ENCODE measurements at places on chromosomes 3 and 15.

DNA sequence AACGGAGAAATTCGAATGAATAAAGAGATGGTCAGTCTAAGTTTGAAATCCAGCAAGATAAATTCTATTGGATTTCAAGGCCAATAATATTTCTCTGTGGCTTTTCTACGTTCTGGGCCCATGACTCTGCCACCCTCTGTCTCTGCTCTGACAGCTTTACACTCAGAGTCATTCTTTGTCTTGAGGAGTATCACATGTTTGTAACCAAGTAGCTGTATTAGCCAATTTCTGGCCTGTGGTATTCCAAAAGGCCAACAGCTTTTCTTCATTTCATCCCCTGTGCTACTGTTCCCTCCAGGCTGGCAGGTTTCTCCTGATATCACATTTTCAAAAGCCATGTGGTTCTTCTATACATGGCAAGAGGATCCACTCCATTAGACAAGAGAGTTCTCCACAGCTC is 324.1 kb upstream of the CNTN4 start:
- DNase-seq, result no peak
- H3K27me3 ChIP-seq, result no peaks in the 10 kb centered on the region
- no peak overlapping the region for H3K27ac ChIP-seq
- no peak overlapping the region for H3K4me3 ChIP-seq

- H3K27me3 ChIP-seq, result peaks cover 6% of the 10 kb centered on the region
- peak overlapping the region; percentile 27 for H3K27ac ChIP-seq
- peaks cover 5% of the 10 kb centered on the region for H3K36me3 ChIP-seq
- no peak for DNase-seq
- H3K4me1 ChIP-seq, result peaks cover 35% of the 10 kb centered on the region
- no peak overlapping the region for H3K4me3 ChIP-seq
Observed at GRCh38 chr3:32814361-32814760, 3.4 kb upstream of the TRIM71 start.

GRCh38 chr3:102258666-102259227 is 176.1 kb upstream of the ZPLD1 start:
- no peak overlapping the region for H3K27ac ChIP-seq
- no peak overlapping the region for H3K4me3 ChIP-seq
- no peaks in the 10 kb centered on the region for H3K4me1 ChIP-seq
- DNase-seq, result no peak

DNA sequence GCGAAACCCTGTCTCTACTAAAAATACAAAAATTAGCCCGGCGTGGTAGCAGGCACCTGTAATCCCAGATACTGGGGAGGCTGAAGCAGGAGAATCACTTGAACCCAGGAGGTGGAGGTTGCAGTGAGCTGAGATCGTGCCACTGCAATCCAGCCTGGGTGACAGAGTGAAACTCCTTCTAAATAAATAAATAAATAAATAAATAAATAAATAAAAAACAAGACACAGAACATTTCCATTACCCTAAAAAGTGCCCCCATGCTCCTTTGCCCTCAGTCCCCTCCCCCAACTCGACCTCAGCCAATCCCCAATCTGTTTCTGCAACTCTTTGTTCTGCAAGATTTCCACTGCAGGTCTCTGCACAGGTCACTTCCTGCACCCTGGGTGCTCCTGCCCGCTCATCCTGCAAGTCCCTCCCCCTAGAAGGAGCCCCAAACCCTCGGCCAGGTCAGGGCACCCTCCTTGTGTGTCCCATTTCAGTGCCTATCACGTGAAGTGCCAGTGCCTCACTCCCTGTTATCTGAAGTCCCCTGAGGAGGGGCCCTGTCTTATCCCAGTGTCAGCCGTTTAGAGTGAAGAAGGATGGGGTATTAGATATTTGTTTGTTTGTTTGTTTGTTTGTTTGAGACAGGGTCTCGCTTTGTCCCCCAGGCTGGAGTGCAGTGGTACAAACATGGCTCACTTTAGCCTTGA is 1.1 kb downstream of the FAM240A start:
- H3K27me3 ChIP-seq, result no peaks in the 10 kb centered on the region
- no peak overlapping the region for H3K27ac ChIP-seq
- H3K4me3 ChIP-seq, result no peak overlapping the region
- peaks cover 7% of the 10 kb centered on the region for H3K4me1 ChIP-seq
- no peaks in the 10 kb centered on the region for H3K36me3 ChIP-seq
- DNase-seq, result no peak

GRCh38 chr15:63803106-63803886 is 30.5 kb downstream of the HERC1 start:
- H3K36me3 ChIP-seq, result no peaks in the 10 kb centered on the region
- no peak for DNase-seq
- H3K27ac ChIP-seq, result no peak overlapping the region

- H3K27ac ChIP-seq, result no peak overlapping the region
- peaks cover 21% of the 10 kb centered on the region for H3K4me1 ChIP-seq
Observed at GRCh38 chr3:31356941-31357340, 175.8 kb upstream of the STT3B start.

- no peaks in the 10 kb centered on the region for H3K36me3 ChIP-seq
- no peaks in the 10 kb centered on the region for H3K4me1 ChIP-seq
- H3K27me3 ChIP-seq, result no peaks in the 10 kb centered on the region
- H3K4me3 ChIP-seq, result no peak overlapping the region
Observed at GRCh38 chr3:146948186-146948585, 343.0 kb upstream of the PLSCR5 start.

GRCh38 chr3:9115336-9115735 is 134.1 kb downstream of the SRGAP3 start:
- no peak overlapping the region for H3K27ac ChIP-seq
- peaks cover 2% of the 10 kb centered on the region for H3K27me3 ChIP-seq
- H3K4me1 ChIP-seq, result no peaks in the 10 kb centered on the region
- no peaks in the 10 kb centered on the region for H3K36me3 ChIP-seq
- no peak overlapping the region for H3K4me3 ChIP-seq

DNA sequence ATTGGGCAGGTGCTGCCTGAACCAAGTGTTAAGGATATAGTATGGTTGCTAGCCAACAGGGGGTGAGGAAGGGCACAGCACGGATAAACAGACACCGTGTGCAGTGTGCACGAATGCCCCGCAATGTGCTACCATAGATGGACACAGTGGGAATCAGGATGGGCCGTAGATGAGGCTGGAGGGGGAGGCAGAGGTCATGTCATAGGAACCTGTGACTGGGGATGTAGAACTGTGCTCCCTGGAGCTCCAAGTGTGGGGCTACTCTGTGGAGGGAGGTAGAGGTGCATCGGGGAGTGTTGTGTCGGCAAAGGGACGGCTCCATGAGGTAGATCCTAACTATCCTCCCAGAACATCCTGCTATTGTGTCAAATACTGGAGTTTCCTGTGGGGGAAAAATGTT is 102.5 kb downstream of the TNIK start:
- DNase-seq, result no peak
- H3K36me3 ChIP-seq, result no peaks in the 10 kb centered on the region
- no peak overlapping the region for H3K27ac ChIP-seq
- H3K27me3 ChIP-seq, result no peaks in the 10 kb centered on the region

Data from HepG2 (cell line).